ENCODE measurements at places on chromosomes 3 and 15.

- ATAC-seq = peak; percentile 53
Measured at GRCh38 chr3:13548696-13549622, at the start of gene FBLN2. FBLN2 (plus strand) TSS chr3:13549125; CDS start chr3:13570356, 21,231 bp downstream.

DNA sequence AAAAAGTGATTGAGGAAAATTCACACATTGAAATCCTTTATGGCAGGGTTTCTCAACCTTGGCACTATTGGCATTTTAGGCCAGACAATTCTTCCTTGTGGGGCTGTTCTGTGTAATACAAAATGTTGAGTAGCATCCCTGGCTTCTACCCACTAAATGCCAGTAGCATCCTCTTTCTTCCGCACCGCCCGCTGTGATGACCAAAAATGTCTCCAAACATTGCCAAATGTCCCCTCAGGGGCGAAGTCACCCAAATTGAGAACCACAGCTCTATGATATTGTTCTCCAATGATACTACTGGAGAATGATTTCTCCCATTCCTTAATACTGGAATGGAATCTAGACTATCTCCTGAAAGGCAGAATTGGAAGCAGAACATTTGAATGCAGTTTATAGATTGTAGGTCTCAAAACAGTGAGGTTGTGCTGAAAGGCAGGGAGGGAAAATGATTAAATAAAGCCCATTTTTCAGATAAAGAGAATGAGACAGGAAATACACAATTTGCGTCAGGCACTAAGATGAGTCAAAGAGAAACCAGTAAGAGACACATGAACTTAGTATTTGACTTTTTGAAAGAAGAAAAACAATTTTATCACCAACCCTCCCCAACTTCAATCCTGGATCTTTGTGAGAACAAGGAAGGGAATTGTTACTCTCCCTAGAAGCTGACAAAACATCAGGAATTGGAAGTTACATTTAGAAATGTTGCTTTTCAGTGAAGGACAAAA lies 101.6 kb upstream of the TNIK start:
- no peak for ATAC-seq

DNA sequence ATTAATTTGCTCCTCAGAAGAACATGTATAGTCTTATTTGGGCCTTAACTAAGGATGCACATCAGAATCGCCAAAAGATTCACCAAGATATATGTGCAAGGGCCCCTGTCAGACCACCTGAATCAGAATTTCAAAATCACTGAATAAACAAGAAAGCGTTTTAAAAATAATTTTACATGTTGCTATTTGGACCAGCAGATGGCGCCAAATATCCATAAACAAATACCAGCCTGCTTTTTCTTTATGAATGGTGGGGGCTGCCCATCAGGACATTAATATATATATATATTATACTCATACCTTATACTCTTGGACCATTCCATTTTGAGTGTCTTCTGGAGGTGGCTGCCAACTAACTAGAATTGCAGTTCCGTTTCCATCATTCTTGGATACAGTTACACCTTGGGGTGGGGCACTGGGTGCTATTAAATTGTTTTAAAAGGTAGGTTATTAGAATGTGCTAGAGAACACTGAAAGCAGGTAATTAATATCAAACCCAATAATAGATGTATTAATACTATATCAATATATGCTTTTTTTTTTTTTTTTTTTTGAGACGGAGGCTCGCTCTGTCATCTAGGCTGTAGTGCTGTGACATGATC lies 1108.3 kb downstream of the ROBO1 start:
- no peak for ATAC-seq

DNA sequence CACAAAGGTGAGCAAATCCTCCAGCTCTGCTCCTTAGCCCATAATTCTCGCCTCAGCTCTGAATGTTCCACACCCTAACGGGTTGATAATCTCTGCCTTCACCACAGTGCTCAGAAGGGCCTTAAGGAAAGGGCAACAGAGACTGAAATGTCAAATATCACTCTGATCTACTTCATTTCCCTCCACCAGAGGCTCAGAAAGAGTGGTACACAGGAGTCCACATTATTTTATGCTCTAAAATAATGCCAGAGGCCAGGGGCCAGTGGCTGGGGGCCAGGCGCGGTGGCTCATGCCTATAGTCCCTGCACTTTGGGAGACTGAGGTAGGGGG lies 72.2 kb downstream of the MB21D2 start:
- no peak for ATAC-seq

DNA sequence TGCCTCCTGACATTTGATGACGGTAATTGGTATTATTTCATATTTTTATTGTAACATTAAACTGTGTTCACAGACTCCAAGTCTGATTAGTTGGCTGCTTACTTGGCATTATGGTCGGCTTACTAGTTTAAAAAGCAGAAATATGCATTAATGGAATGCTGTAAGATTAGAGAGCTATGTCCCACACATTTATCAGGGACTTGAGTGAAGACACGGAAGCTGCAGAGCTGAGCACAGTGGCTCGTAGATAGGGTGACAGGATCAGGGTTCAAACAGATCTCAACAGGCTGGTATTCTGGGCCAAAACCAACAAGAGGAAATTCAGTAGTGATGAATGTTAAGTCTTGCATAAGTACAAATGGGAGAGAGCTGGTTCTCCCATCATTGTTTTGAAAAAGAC lies 113.8 kb downstream of the ADAMTSL3 start:
- no peak for ATAC-seq

GRCh38 chr3:10554746-10555145 lies 49.4 kb upstream of the ATP2B2 start:
- ATAC-seq = no peak

Data from stimulated activated memory B cell treated with anti-CD40 and anti-IgM and Interleukin-4, amounts not matched to agents 10 μg/mL and 1 μg/mL and 100 μg/mL, for 72 hours (primary cell).